ENCODE measurements at places on chromosomes 5 and 9.

GRCh38 chr5:35026280-35026840 lies 21.4 kb downstream of the AGXT2 start:
- DNase-seq: no peak

DNA sequence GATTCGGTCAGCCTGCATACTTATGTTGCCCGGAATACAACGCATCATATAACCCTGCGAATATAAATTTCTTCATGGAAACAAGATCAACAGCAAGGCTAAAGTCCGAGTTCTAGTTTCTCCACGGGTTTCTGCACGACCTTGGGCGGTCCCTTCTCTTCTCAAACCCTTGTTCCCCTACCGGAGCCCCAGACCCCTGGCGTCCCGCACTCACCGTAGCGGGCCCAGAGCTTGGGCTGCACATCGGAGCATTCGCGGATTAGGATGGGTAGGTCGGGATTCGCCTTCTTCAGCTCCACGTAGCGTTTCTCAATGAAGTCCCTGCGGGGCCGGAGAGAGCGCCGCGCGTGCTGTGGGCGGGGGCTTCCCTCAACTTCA lies 399 bp downstream of the NDUFA2 start:
- DNase-seq: no peak

- no peak for DNase-seq
These were observed 12.1 kb upstream of the ORM1 start for GRCh38 chr9:114310471-114311450.

GRCh38 chr9:132560616-132561202 lies 21.7 kb upstream of the BARHL1 start:
- DNase-seq: no peak
